Right atrium auricular region (tissue), 2 donors: ENCODE measurements at places on chromosomes 7 and 10. TPM values are rescaled to one million over a fixed set of nuclear protein-coding genes. Genes with fewer than 3 reads are reported as not detected.
A peak's percentile ranks its signal among the peaks of the same experiment; 100 is the strongest.

Gene PON1
- not detected for total RNA-seq

DNA sequence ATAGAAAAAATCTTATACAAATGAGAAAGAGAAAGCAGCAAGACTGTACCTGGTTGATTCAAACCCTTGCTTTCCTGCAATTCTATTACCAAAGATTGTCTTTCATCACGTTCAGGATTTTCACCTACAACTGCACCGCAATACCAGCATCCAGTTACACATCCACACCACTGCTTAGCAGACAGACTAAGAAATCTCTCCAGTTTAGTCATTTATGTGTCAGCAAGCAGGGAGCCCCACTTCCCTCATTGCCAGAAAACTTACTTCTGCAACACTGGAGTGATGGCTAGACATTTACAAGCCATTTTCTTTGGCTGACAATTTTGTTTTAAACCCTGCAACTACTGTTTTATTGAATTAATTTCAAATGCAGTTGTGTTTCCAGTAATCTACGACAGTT is 359.6 kb upstream of the MEOX2 start:
- DNase-seq = no peak

- DNase-seq = no peak
These were observed 47.8 kb downstream of the NOD1 start for GRCh38 chr7:30430777-30431176.

DNA sequence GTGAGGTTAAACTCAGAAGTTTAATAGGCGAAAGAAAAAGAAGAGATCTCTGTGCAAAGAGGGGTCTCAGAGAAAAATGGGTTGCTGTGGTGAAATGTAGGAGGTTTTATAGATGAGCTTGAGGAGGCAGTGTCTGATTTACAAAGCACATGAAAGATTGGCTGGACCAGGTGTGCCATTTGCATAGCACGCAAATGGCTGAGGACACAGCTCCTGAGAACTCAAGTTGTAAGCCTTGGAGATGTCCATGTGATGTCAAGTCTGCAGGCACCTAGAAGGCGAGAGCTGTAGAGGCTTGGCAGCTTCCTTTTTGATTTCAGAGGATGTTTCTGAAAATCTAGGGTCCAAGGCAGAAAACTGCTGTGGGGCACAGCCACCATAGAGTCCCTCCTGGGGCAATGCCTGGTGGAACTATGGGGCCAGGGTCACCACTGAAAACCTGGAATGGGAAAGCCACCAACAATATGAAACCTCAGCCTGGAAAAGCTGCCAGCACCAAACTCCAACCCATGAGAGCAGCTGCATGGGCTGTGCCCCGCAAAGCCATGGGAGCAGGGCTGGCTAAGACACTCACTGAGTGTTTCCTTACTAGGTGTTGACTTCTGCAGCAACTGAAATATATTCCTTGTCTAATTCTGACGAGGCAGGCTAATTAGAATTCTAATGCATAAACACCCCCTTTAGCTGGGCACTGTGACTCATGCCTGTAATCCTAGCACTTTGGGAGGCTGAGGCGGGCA is 96.9 kb upstream of the TNS3 start:
- no peak for DNase-seq

- no peak for DNase-seq
These were observed 620 bp downstream of the BET1 start for GRCh38 chr7:94003446-94004023.

DNA sequence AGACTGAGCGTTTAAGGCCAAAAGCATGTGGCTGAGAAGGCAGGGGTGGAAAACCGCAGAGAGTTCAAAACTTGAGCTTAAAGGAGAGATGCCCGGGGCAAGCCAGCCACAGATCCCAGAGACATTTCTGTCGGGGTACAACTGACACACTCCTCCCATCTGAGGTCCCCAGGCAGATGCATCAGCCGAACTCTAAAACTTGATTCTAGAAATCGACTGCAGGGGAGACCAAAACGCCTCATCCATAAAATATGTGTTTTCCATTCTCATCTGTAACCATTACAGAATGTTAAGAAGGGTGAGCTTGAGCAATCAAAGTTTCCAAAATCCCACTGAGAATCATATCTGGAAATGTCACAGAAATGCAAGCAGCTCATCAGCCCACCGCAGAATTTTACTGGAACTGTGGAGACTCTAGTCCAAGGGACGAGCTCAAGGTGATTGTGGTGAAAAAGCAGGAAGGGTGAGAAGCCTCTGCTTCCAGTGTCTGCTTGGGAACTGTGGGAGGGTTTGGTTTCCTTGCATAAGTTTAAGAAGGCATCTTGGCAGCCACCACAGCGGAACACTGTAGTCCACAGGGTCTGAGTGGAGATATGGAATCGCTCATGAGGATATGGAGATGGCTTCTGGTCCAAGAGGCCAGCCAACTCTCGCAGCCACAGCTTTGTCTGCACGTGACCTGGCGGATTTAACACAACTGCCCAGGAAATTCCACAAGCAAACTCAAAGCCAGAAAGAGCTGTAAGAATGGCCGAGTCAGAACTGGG is 249.2 kb downstream of the SFMBT2 start:
- DNase-seq = peak; percentile 76

Gene UTF1
- total RNA-seq = not detected

Gene VSTM4
- 17.6 TPM for total RNA-seq

DNA sequence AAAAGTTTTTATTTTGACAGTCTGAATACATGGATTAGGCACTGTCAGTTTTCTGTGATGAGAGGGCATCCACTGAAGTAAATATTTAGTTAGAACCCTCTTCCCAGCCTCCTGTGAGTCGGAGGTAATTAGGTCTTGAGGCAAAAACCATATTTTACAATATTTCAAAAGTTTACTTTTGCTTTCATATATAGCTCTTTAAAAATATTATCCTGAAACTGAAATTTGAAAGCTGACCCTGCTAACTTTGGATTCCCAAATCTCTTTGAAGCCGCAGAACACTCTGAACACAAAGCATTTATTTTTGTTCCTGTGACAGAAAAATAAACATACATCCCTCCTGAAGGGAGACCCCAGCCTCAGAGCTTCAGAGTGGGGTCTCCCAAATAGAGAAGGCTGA is 317.4 kb downstream of the KIF20B start:
- DNase-seq = no peak

Gene GHRHR
- not detected for total RNA-seq

DNA sequence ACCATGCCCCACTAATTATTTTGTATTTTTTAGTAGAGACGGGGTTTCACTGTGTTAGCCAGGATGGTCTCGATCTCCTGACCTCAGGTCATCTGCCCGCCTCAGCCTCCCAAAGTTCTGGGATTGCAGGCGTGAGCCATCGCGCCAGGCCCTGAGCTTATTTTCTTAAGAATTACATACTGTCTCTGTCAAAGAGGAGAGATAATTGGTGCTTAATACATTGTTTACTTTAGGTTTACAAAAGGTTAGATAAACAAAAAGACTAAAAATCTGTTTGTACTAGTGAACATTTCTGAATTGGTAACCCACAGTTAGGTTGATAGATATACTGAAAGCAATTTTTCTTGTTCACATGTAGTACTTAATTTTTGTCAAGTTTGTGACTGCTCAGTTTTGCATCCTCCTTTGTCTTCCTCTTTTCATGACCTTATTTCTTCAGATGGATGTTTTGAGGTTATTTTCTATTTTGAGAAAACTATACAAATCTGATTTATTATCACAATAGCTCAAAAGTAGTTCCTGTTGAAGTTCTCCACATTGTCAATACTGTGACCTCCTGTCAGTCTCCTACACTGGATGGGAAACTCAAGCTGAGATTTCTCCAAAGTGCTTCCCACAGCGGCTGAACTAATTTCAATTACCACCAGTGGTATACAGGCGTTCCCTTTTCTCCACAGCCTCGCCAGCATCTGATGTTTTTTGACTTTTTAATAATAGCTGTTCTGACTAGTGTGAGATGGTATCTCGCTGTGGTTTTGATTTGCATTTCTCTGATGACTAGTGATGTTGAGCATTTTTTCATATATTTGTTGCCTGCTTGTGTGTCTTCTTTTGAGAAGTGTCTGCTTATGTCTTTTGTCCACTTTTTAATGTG is 22.5 kb downstream of the HHEX start:
- no peak for DNase-seq

- no peak for DNase-seq
These were observed 83.2 kb downstream of the FOXL3 start for GRCh38 chr7:372932-373791.

Gene OR2A5
- total RNA-seq = not detected

DNA sequence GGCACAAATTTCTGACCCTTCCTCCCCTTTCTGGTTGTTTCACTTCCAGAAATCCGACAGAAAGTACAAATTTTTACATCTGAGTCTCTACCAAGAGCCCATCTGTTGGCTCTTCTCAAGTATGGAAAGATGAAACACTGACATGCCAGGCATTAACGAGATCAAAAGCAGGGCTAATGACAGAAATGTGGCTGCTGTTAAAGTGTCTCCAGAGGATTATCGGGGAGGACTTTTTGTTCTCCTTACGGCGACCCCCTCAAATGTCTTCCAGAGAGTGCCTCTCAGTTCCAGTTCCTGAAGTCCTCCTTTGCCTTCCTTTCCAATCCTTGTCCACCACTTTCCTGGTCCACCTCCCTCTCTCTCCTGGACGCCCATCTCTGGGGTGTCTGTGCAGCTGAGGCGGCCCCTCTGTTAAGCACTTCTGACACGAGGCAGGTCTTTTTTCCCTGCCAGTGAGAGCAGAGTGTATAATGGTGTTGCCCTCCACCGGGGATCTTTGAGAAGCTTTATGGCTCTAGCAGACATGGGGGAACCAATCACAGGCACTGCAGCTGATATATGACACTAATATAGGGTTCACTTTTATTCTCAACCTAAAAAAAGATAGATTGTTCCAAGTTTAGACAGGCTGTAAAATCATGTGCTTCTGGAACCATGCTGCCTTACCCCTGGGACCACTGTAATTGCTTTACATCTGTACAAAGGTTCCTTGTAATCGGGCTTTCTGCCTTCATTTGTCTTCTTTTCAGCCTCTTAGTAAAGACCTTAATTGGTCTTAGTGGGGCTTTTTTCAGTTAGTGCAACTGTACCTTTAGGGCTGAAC is 757.1 kb downstream of the AUTS2 start:
- no peak for DNase-seq

- no peak for DNase-seq
These were observed 826 bp downstream of the PODXL start for GRCh38 chr7:131555552-131556052.

DNA sequence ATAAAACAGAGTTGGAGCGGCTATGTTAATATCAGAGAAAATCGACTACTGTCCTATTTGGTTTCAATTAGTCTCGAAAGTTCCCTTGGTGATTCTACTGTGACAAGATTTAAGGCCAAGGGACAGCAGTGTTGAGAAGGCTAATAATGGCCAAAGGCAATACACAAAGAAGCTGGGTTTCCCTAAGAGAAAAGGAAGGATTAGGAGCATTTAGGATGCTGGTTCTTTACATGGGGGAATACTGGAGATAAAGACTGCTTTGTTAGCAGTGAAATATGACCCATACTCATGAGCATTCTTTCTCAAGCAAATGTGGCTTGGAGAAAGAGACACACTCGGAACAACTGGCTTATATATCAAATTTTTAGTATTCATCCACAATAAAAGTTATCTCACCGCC is 32.2 kb downstream of the IQUB start:
- no peak for DNase-seq

Gene AKR1C1
- 60.3 TPM for total RNA-seq
